Stimulated activated CD8-positive, alpha-beta memory T cell treated with anti-CD3 and anti-CD28 coated beads, Interleukin-2, amount 100 ng/mL, for 48 hours (primary cell): ENCODE measurements at places on chromosomes 12 and 14.

- no peak for DNase-seq
Measured at GRCh38 chr12:2354151-2354991, 301.6 kb downstream of the CACNA1C start.

DNA sequence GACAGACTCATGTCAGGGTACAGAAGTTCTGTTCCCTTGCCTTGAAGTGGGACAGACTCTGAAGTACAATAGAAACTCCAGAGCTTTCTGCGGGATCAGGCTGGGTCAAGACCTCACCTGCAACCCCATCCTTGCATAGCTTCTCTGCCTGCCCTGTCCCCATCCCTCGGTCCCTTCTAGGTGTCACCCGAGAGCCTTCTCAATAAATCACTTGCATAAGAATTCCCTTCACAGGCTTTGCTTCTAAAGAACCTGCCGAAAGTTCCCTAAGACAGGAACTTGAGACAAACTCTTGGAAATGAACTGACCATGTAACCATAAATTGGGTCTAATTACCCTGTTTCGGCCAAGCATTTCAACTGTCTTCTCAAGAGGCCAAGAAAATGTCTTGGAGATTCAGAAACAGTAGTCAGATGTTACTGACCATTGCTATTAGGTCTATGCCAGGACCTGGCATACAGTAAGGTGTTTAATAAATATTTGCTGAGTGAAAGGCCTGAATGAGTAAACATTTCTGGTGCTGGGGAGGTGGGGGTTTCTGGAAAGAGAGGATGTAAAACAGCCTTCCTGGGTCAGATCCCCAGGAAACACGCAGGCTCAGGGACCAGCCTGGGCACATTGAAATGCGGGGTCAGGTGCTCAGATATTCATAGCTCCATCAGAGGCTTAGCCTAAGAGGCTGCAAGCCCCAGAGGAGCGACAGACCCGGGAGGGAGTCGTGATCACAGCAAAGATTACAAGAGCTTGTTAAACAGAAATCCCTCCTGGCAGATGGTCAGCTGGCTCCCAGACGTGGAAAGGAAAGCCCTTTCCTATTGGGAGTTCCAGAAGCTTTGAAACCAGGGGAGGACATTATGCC, 226.2 kb upstream of the LHX5 start:
- no peak for DNase-seq

- DNase-seq: no peak
Measured at GRCh38 chr12:121423253-121423652, 23.3 kb downstream of the RNF34 start.

GRCh38 chr12:115964626-115965025, 312.9 kb downstream of the MED13L start:
- no peak for DNase-seq

GRCh38 chr12:125674554-125675338, 609.5 kb downstream of the AACS start:
- DNase-seq: no peak

GRCh38 chr12:88501972-88502938, 78.0 kb downstream of the KITLG start:
- DNase-seq: no peak

- peak; percentile 68 for DNase-seq
Measured at GRCh38 chr12:70365648-70366518, at the start of gene KCNMB4. Gene KCNMB4, plus strand, starts transcription at chr12:70366290. Its CDS starts 445 bp downstream, at chr12:70366735.

DNA sequence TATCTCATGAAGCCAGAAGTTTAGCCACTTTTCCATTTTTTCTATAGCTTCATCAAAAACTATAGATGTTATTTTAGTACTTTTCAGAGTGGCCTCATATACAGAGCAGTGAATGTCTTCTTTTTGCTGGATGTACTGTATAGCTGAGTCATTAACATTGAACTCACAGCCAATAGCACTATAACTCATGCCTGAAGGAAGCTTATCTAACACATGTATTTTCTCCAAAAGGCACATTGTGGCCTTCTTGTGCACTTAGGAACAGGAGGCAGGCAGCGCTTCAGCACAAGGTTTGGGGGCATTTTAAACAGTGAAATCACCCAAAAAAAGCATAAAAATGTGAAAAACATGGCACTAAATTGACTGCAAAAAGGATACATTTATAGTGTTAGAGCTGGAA, 336.8 kb upstream of the TMTC1 start:
- no peak for DNase-seq

DNA sequence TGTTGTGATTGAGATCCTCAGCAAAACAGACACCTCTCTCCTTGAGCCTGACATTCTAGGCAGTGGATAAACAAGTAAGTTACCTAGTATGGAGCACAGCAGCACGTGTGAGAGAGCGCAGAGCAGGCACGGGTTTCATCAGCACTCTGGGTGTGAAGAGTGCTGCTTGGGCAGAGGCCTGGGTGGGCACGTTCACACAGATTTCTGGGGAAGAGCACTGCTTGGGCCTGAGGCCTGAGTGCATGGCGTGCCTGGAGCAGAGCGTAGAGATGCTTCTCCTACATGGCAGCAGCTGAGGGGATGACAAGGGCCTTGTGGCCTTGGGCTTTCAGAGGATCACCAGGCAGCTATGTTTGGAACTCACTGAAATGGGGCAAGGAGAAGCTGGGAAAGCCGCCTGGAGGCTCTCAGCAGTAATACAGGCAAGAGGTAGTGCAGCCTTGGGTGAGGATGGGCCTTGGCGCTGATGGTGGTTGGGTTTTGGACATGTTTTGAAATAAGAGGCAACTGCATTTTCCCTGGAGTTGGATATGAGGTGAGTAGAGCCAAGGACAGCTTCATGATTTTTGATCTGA, 17.6 kb downstream of the CKB start:
- no peak for DNase-seq

DNA sequence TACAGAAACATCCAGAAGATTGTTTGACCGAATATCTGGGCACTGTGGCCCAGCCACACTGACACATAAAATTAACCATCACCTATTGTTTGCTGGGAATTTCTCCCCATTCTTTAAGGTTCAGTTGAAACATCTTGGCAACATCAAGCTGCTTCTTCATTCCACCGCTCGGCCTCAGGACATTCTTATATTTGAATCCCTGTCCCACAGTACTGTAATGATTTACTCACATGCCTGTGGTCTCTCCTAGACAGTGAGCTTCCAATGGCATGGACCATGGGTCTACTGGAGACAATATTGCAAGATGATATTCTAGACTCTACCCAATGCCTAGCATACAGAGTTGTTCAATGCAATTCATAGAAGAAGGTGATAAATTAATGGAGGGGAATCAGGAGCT, 56.1 kb downstream of the EMP1 start:
- DNase-seq: no peak

DNA sequence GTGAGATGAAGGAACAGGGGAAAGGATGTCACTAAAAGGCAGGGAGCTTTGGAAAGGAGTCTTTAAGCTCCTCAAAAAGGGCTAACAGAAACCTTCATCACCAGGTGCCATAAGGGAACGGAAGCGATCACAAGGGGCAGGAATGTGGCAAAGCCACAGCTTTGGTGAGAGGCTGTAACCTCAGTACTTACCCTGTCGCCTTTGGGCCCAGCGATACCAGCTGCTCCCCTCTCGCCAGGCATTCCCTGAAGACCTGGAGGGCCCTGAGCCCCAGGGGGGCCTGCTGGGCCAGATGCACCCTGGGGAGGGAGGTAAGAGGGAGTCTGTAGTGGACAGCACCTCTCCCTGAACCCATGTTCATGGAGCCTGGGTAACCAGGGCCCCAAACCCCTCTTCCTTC, 18.9 kb downstream of the TMEM106C start:
- DNase-seq: no peak

GRCh38 chr14:64369201-64369600, 19.0 kb upstream of the MTHFD1 start:
- no peak for DNase-seq

GRCh38 chr12:64743206-64743605, 16.0 kb downstream of the GNS start:
- no peak for DNase-seq

DNA sequence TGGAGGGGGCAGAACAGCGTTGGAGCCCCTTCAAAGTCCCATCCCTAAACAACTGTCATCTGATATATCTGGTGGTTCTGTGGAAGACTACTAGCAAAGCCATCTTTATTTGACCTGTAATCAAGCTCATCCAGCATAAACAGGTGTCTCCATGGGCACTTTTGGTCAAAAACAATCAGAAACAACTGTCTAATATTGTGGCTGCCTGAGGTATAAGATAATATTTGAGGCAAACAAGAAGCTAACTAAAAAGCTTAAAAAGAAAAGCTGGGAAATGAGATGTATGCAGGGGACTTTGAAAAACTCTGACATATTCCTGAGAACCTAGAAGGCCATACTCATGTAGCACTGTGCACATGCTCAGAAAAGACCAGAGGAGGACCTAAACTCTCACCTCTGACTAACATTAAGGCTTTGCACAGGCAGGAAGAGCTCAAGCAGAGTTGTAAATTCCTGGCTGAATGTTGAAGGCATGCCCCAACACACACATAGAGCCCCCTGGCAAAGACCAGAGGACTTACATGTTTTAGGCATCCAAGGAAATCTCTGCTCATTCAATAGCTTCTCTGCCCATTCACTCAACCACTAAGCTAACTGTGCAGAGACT, 27.2 kb upstream of the AP4S1 start:
- DNase-seq: no peak

DNA sequence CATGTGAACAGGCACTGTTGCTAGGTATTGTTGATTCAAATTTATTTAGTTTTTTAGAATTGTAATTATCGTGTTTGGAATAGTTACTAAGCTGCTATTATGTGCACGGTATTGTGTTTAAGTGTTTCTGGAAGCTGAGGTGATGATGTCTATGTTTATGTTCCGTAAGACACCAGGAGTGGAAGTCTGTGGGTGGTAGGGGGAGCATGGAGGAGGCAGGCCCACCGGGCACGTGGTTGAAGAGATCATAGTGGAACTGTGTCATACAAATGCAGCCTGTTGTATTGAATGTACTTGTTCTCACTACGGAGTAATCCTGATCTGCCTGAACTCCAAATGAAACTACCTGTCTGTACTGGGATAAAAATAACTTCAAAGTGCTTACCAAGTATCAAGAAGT, 36.1 kb upstream of the STXBP6 start:
- no peak for DNase-seq

DNA sequence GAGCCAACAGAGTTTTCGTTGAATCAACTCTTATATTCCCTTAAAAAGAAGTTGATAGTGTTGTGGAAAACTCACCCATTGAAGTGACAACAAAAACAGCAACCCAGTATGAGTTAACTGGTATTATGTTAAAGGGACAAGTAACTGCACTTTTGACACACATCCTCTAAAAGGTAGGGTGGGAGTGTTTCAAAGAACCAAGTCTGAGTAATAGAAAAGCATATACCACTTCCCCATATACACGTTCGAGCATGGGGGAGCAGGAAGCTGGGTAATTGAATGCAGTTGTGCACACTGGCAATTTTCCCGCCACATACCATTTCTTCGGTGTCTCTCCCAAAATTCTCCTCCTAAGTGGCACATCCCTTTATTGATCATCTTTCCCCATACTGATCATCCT, 31.5 kb downstream of the IFNG-AS1 start:
- no peak for DNase-seq

DNA sequence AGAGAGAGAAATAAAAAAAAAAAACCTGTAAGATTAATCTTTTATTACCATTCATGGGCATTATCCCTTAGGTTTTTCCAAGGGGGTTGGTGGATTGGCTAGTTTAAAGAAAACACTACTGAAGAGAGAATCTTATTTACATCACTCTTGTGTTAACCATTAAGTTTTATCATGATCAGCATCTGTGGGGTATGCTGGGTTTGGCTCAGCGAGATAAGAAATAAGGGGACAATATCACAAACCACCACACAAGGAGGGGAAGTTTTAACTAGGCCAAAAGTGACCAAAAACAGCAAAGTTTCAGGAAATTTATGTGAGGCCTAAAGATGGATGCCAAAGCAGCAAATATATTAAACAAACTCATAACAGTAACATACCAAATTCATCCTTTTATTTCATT, 548.6 kb downstream of the SLC16A7 start:
- DNase-seq: no peak

DNA sequence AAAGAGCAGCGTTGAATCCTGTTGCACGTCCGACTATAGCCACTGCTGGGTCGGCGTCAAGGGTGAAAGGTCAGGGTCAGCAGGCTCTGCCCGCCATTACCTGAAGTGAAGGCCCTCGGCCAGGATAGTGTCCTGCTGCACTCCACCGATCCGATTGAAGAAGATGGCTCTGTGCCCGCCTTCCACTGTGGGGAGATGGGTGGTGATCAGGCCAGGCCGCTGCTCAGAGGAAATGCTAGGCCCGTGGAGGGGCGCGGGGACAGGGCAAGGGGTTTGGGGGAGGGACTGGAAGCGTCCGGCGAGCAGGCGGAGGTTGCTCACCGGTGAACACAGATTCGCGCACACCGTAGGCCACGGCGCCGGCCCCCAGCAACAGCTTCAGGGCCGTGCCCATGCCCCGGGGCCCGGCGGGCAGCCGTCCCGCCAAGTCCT, 352 bp downstream of the PHB2 start:
- DNase-seq: no peak

GRCh38 chr12:108940138-108940537, 60.2 kb downstream of the DAO start:
- no peak for DNase-seq

GRCh38 chr14:60189923-60190840, 25.0 kb upstream of the DHRS7 start:
- no peak for DNase-seq

GRCh38 chr12:8906266-8907180, 7.8 kb upstream of the PHC1 start:
- DNase-seq: no peak

DNA sequence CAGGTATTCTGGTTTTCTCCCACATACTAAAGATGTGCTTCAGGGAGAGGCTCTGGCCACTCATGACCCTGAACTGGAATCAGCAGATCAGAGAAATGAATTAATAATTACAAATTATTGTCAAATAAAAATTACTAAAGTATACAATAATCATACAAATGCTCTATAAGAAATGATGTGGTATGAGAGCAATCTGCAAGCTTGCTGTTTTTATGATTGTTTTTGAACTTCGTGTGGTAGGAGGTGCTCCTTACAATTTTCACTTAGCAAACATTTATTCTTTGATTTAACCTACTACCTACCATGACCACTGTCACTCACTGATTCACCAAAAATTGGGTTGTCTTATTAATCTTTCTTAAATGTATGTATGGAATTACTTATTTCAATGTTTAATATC, 16.2 kb downstream of the ATP2B1 start:
- DNase-seq: no peak

- DNase-seq: no peak
Measured at GRCh38 chr12:90058704-90059103, 350.1 kb upstream of the ATP2B1 start.

GRCh38 chr12:115046805-115047204, 362.8 kb upstream of the TBX3 start:
- no peak for DNase-seq

DNA sequence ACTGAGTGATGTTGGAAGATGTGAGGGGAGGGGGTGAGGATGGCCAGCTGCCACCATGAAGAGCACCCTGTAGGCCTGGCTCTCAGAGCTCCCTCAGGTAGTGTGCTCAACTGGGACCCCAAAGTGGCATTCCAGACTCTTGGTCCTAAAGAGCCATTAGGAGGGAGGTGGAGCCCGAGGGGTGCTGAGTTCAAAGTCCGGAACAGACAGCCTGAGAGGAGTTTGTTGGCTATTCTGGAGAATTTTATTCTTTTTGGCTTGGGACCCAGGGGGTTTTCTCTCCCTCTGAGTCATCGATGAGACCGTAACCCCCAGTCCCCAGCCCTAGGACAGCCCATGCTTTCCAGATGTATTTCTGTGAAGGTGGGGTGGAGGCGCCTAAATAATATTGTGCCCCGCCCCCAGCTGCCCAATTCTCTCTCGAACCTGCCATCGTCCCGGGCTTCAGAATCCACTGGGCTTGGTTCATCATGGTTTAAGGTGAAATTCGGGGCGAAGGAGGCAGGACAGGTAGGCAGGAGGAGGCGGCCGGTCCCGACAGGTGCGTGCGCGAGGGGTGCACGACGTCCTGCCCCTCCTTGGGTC, 690 bp upstream of the RBP5 start:
- no peak for DNase-seq
